ENCODE measurements at places on chromosomes 16 and 17.

DNA sequence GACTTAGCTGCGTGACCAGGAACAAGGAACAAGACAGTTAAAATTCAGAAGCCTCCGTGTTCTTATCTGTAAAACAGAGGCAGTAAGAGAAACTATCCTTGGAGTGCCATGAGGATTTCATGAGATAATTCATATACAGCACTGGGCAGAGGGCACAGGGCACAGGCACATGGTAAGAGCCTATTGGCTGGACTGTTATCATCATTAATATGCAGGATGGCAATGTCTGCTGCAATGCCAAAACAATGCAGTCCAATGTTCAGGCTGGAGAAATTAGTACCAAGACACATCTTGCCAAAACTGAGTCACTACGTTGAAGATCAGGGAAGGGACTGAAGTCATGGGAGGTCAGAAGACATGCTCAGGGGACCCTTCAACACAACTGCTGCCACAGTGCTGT, 13.6 kb downstream of the CDRT4 start:
- no peak for DNase-seq

- no peak for DNase-seq
Measured at GRCh38 chr16:85366031-85366763, 246.9 kb upstream of the GSE1 start.

DNA sequence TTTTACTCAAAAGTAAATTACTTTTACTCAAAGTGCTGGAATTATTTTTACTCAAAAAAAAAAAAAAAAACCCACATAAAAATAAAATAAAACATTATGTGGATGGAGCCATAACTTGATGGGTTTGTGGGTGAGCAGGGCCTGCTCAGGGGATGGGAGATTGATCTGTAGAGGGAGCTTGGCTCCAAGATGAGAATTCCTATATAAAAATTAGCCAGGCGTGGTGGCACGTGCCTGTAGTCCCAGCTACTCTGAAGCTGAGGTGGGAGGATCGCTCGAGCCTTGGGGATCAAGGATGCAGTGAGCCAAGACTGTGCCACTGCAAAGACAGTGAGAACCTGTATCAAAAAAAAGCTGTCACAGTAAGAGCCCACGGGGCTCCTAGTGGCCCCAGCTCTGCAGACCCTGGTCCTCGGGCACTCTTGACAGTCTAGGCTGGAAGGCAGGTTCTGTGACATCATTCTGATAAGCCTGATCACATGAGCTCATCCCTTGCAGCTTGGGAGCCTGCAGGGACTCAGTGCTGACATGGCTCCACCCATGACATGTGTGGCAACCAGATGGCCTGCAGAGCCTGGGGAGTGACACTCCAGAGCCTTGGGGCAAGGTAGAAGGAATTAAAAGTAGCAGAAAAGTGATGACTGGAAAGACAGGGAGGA, 42.5 kb downstream of the ST3GAL2 start:
- DNase-seq: no peak

GRCh38 chr16:58249388-58249779, 45.4 kb downstream of the PRSS54 start:
- no peak for DNase-seq

DNA sequence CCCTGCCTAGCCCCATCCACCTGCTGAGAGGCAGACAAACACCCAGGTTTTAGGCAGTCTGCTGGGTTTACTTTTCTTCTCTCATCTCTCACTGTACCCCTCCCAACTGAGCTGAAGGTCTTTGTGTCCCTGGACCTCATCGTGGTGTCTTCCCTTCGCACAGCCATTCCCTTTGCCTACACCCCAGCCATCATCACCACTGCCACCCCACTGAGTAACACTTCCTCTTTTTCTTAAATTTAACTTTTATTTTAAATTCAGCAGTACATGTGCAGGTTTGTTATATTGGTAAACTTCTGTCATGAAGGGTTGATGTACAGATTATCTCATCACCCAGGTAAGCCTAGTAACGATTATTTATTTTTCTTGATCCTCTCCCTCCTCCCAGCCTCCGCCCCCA, 188.3 kb upstream of the MON1B start:
- no peak for DNase-seq

DNA sequence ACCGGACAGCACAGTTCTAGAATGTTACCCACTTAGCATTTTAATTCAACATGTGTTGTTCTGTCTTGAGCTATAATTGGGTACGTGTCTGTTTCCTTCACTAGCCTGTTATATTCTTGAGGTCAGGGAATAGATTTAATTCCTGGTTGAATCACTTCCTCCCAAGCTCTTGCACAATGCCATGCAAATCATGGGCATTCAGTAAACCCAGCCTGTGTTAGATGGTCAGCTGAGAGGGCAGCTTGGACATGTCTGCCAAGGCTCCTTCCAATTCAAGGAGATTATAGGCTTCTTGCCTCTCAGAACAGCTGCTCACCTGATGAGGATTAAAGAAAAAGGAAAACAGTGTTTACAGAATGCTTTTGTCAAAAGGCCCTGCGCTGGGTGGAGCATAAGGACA, 12.6 kb downstream of the C1QTNF1 start:
- no peak for DNase-seq

- no peak for DNase-seq
Measured at GRCh38 chr16:67015313-67015731, 13.6 kb upstream of the CBFB start.

DNA sequence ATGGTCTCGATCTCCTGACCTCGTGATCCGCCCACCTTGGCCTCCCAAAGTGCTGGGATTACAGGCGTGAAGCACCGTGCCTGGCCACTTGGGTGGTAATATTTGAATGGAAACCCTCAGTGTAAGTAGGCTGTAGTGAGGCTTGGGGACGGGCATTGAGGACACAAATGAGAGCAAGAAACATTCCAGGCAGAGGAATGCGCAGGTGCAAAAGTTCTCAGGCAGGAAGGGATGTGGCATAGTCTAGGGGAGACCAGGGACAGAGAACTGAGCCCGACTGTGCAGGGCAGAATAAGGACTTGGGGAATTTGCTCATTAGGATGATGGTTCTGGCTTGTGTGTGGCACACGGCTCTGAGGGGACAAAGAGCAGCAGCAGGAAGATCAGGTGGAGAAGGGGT, 54.8 kb downstream of the GRB2 start:
- DNase-seq: no peak

DNA sequence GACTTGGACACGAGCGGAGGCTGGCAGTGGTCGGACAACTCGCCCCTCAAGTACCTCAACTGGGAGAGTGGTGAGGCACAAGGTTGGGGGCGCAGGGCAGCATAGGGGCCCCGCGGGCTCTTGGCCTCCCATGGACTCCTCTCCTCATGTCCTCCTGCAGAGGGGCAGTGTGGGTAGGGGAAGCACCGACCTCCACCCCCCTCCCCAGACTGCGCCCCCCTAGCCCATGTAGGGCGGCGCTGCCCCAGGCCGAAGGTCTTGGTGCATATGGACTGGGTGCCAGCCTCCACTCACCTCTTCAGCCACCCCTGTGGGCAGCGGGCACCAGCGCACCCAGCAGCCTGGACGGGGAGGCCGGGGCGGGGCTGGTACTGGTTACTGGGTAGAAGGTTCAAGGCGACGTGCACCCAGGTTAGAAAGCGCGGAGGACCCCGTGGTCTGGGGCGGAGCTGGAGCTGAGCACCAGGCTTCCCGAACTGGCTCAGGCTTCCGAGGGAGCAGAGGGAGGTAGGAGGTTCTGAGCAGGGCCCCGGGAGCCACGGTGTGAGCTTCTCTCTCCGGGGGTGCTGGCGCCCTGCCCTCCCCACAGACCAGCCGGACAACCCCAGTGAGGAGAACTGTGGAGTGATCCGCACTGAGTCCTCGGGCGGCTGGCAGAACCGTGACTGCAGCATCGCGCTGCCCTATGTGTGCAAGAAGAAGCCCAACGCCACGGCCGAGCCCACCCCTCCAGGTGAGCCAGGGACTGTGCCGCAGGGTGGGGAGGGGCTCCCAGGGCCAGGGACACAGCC, 39.5 kb downstream of the MRC2 start:
- DNase-seq: no peak

DNA sequence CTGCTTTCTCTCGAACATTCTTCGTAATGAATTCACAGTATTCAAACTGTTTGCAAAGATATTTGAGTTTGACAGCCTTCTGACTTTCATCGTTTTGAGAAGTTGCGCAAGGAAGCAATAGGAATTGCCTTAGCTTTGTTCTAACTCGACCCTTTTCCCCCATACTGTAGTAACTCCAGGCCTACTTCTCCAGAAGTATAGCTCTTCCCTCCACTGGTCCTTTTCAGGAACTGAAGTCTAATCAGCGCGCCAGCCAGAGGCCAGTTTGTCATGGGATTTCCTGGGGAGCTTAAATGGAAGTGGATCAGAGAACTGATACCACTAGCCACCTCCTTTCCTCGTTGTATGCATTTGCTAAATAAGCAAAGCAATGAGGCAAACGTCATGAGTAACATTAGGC, 27.9 kb downstream of the CDR2 start:
- no peak for DNase-seq

- DNase-seq: peak; percentile 63
Measured at GRCh38 chr17:82603981-82604448, 44.2 kb downstream of the WDR45B start.

- DNase-seq: no peak
Measured at GRCh38 chr17:39750131-39751015, 12.6 kb downstream of the GRB7 start.

GRCh38 chr17:2521257-2521656, 9.6 kb upstream of the METTL16 start:
- DNase-seq: no peak

DNA sequence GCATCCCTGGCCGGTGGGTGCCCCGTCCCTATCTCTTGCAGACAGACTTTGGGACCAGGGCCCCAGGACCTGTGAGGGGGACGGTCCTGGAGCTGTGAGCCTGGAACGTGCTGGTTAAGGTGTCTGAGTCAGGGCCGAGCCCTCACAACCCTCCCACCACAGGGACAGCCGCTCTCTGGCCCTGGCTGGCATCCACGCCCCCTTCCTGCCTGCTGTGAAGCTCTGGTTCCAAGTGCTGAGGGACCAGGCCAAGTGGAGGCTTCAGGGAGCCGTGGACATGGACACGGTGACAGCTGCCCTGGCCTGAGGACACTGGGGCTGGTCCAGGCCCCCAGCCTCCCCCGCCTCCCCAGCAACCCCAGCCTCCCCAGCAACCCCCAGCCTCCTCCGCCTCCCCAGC, 6.6 kb downstream of the TSR3 start:
- no peak for DNase-seq

DNA sequence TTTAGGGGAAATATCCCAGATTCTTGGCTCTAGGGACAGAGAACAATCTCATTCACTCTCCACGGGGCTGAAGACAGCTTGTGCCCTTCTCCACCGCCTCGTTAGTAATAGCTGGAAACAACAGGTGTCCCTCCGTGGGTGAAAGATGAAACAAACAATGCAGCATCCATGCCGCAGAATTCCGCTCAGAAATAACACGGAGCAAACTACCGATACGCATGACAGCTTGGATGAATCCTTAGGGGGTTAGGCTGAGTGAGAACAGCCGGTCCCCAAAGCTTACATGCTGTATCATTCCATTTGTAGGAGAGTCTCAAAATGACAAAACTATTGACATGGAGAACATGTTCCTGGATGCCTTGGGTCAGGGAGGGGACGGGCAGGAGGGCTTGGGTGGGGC, 29.4 kb upstream of the CACNG1 start:
- DNase-seq: no peak

DNA sequence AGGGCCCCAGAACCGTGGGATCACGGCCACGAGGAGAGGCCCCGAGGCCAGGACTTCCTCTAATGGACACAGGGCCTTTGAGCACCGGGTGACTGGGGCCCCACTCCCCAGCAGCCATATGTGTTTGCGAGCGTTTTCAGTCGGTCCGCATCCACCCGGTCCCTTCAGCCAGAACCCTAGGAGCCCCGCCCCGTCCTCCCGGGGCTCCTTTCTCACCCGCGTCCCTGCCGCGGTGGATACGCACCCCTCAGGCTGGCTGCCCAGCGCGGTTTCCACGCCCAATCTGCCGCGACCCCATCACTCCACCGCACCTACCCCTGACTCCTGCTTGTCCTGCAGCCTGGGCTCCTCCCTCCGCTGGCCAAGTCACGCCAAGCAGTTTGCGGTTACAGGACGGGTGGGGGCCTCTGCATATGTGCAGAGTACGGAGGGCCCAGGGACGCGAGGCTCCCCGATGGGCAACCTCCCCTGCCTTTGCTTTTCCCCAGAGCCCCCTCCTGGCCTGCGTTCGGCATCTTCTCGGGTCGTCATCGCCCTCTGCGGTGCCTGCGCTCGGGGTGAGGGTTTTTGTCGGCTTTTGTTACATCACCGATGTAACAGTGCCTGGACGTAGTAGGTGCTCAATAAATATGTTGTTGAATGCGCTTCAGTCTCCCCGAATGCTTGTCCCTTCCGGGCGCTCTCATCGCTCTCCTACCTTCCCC, 1.0 kb upstream of the TTYH2 start:
- no peak for DNase-seq

DNA sequence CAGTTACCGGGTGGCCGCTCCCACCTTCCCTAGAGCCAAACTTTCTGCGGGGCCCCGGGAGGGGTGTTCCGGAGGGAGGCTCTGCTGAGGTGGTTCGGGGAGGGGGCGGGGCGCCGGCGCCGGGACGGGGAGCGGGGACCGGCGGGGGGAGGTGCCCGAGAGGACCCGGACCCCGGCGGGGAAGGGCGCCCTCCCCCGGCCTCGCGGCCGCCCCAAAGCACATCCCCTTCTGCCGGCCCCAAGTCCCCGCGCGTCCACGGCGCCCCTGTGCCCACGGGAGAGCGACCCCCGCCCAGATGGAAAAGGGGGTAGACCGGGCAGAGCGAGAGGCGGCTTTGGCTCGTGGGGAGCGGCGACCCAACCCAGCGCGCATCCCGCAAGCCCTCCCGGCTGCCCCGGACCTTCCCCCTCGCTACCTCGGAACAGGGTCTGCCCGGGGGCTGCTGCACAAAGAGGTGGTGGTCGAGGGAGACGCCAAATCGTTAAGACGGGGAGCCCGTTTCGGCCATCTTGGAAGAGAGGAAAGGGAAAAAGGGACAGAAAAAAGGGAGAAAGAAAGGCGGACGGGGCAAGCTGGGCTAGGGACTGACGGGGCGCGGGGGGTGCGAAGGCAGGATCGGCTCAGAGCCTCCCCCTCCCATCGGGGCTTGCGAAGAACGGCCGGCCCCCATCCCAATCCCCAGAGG, 530 bp downstream of the PCGF2 start:
- DNase-seq: peak; percentile 72

DNA sequence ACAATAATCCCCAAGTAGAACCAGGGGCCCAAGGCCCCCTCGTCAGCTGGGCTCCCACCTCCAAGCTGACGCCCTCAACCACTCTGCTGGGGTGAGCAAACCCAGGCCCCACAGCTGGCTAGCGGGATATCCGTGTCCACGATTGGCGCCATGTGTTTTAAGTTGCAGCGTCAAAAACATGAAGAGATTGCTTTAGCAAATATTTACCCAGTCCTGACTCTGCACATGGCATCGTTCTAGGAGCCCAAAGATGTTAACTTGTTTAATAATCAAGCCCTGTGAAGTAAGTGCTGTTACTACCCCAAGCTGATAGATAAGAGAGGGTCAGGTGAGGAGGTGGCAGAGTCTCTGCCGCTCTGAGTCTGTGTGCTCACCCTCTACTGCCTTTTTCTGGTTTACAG, 344 bp upstream of the SEPTIN12 start:
- no peak for DNase-seq

- no peak for DNase-seq
Measured at GRCh38 chr16:88055356-88055755, 104.1 kb downstream of the BANP start.

Data from heart left ventricle (tissue), 16 donors.